ENCODE measurements at places on chromosomes 5 and 9.

GRCh38 chr9:1152171-1152570, 102.0 kb downstream of the DMRT2 start:
- no peak for DNase-seq

DNA sequence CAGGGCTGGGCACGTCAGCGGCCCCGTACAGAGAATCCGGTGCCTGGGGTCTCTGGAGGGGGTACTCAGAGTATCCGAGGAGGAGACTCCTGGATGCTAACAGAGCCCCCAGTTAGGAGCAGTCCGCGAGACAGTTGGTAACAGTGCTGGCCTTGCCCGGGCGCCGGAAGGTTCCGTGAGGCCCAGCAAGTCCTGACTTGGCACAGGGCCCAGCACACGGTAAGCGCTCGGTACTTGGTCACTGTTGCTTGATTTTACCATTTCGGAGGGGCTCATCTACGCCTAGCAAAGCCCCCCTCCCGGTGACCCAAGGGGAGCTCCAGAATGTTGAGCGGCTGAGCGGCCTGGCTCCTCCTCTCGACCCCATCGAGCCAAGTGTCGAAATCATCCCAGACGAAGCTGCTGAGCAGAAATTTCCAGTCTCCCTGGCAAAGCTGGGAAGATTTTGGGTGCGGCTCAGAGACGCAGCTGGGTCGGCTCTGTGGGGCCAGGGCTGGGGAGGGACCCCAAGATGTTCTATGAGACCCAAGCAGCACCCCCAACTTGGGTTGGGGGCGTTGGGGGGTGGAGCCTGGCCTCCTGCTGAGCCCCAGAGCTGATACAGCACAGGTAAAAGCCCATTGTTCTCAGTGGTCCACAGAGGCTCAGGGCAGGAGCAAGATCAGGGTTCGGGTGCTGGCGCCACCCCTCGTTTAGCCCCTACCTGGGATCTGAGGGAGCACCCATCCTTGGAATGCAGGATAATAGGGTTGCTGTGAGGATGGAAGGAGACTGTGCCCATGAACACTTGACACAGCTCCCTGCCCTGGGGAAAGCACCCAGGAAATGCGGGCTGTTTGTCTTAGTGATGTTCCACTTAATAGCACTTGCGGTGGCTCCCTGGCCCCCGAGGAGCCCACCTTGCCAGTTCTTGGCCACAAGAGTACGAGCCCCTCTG, 137.2 kb downstream of the C9orf50 start:
- DNase-seq = peak; percentile 83

- no peak for DNase-seq
These were observed 43.4 kb upstream of the TRIM32 start for GRCh38 chr9:116643691-116644090.

DNA sequence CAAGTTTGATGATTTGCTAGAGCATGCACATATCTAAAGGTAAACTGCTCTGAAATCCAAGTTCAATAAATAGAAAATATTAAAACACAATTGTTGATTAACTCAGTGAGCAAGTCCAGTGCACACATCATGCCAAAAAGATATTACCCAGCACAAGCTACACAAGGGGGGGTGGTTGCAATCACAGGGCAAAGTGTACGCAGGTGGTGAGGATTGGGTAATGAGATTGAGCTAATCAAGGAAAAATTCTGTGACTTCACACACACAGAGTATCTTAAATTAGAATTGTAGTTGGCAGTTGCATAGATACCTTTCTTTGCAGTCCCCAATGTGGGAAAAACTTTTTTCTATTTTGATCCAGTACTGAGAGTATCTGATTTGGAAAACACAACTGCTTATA, 156.1 kb upstream of the NTRK2 start:
- DNase-seq = no peak

DNA sequence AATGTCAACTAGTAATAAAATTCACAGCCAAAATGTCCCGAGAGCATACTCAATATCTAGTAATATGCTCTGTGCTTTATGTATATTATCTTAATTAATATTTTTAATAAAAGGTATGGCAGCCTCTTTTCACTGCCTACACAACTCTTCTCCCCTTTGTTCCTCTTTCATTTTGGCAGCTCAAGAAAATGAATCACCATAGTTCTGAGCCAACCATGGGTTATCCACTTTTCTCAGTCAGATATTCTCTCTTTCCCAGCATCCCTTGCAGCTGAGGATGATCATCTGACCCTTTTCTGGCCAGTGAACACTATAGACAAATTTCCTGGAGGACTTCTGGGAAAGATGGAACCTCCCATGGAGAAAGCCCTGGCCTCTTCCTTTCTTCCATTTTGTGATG, 8.2 kb upstream of the DOCK8 start:
- no peak for DNase-seq

DNA sequence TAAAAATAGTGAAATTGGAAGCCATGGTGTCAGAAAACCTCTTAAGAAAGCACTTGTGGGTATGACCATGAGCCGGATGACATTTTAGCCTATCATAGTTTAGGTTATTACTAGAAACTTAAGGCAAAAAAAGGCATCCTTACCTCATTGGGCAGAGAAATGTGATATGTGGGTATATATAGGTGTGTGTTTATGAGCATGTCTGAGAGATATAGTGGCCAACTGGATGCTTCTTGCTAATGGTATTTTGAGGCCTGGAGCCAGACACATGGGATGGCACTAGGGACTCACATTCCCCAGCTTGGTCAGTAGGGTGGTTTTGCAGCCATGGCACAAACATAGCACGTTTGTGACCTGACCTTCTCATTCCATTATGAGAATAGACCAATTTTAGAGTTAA, 295.6 kb upstream of the MEF2C start:
- DNase-seq = no peak

- peak; percentile 37 for DNase-seq
These were observed 970 bp upstream of the ARRDC1 start for GRCh38 chr9:137604345-137605086.

DNA sequence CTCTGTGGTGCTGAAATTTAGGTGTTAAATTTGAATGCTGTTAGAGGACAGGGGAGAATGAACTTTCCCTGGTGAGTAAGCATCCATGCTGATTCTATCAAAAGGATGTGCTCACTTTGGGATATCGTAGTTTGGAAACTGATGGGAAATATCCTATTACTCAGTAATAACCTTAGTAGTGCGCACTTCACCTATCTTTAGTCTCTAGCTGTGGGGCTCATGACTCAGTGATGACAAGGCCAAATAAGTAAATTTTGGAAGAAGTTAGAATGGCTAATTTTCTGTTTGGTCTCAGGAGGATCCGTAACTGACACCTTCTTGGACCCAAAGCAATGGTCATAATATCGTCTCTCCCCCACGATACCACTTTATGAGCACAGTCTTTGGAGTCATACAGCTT, 448.4 kb downstream of the PSAT1 start:
- no peak for DNase-seq

All from pancreas (tissue), 10 donors.